ENCODE measurements at places on chromosomes 1 and 21.
A peak's percentile ranks its signal among the peaks of the same experiment; 100 is the strongest.

DNA sequence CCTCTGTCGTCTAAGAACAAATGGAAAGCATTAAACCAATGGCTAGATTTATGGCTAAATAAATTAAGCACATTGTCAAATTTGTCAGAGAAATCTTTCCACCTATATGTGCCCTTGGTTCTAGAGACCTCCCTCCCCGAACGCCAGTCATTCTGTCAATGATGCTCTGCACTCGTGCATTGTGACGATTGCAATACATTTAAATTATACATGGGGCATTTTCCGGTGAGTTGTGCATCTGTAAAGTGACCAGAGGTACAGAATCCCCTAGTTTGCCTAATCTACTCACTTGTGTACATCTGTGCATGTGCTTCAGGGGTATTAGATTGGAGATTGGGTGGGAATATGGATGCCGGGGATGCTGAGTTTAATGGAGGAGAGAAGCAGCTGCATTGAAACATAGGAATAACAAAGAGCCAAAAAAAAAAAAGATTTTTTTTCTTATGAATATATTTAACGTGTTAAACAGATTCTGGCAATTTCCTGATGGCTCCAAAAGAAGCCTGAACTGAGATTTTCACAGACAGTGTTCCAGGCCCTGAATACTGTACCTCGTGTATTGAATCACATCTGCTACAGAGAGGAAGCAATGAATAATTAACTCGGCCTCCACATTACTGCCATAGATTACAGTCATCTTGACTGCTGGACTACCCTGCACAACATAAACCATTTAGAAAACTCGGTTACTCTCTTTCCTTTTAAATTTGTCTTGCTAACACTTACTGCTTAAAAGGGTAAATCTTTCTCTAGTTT lies 149.0 kb upstream of the C1orf87 start:
- DNase-seq = no peak

DNA sequence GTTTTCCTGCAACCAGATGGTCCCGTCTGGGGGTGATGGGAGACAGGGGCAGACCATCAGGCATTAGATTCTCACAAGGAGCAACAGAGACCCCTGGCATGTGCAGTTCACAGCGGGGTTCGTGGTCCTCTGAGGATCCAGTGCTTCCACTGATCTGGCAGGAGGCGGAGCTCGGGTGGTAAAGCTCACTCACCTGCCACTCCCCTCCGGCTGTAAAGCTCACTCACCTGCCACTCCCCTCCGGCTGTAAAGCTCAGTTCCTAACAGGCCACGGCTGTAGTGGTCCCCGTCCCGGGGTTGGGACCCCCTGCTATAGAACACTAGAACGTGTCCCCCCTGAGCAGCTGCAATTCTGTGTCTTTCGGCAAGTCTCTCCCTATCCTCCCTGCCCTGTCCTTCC lies 4.6 kb downstream of the KRTAP10-12 start:
- peak; percentile 39 for DNase-seq

DNA sequence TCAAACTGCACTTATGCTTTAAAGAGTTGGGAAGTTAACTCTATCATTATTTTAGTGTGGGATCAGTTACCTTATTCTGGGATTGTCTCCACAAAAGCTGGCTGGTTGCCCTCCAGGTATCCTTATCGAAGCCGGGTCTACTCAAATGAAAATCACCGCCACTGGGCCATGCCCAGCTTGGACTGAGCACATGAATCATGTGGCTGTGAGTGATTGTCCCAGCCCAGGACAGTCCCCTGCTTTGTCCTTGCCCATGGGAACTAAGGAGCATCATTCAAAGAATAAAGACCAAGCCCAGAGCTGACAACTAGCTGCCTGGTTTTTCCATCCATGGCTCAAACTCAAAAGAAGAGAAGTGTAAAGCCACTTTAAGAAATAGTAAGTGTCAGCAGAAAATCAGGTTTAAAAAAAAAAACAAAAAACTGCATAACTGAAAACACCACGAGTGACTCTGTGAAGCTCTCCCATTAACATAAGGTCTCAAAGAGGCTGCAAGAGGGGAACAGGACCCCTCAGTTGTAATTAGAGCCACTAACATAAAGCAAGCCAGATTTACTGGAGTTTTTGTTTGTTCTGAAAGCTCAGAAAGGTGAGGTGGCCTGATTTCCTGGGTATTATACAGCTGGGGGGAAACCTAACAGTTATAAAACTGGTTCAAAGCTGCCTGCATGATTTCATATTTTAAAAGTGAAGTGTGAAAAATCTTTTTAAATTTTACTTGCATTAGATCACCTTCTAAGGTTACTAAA lies 91.5 kb downstream of the KIF14 start:
- DNase-seq = no peak

- no peak for DNase-seq
Observed at GRCh38 chr21:36913247-36914169, 53.0 kb downstream of the HLCS start.

GRCh38 chr1:211726467-211726995 lies 51.1 kb upstream of the NEK2 start:
- DNase-seq = no peak

DNA sequence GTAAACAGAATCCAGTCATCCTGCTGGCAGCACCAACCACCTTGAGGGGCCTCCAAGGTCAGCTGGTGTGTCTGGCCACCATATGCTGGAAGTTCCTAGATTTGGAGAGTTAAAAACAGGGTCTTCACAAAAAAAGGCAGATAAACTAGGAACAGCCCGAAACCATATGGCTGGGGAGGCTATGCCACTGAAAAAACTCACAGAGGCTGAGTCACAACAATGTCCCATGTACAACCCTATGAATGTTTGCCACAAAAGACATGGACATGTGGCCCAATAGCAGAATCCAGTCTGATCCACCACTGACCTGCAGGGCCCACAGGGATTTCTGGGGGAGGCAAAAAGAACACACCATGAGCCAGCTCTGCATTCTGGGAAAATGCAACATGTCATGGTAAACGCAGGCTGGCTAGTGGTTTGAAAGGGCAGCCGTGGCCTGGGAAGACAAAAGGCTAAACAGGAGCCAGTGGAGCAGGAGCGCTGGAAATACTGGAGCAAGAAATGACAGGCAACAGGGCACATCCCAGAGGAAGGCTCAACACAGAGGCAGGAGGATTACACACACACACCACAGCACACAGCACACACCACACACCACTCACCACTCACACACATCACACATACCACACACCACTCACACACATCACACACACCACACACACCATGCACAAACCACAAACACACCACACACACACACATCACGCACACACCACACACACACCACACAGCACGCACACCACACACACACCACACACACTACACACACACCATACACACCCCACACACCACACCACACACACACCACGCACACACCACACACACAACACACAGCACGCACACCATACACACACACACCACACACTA lies 55.4 kb downstream of the HSF2BP start:
- DNase-seq = no peak

GRCh38 chr1:28343405-28343804 lies 14.6 kb downstream of the MED18 start:
- DNase-seq = no peak
